ENCODE measurements at places on chromosomes 6 and 20.

DNA sequence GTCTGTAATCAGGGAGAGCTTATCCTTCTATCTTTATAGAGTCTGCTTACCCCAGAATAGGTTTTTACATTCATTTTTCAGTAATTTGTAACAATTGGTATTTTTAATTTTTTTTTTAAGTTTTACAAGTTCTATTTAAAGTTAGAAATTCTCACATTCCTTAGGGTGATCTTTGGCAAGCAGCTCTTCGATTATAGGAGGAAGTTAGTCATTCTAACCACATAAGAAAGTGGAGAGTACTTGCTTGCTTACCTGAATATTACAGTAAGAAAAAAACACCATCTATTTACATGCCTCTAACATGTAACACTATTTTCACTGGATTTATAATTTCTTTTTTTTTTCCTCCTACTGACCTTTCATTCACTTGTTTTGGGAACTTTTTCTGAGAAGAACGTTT, 6.7 kb downstream of the TSHZ2 start:
- H3K27ac ChIP-seq, result no peak overlapping the region
- peaks cover 77% of the 10 kb centered on the region for H3K27me3 ChIP-seq
- no peak overlapping the region for H3K4me3 ChIP-seq
- H3K4me1 ChIP-seq, result no peaks in the 10 kb centered on the region

GRCh38 chr6:160226118-160226591, 32.5 kb downstream of the SLC22A2 start:
- H3K4me3 ChIP-seq, result no peak overlapping the region
- H3K27ac ChIP-seq, result no peak overlapping the region
- no peaks in the 10 kb centered on the region for H3K36me3 ChIP-seq
- no peaks in the 10 kb centered on the region for H3K27me3 ChIP-seq

- no peak overlapping the region for H3K27ac ChIP-seq
- no peak for DNase-seq
- no peaks in the 10 kb centered on the region for H3K27me3 ChIP-seq
Measured at GRCh38 chr6:113979937-113980336, 9.0 kb upstream of the HDAC2 start.

GRCh38 chr20:58143531-58143930, 84.9 kb downstream of the ANKRD60 start:
- H3K36me3 ChIP-seq, result no peaks in the 10 kb centered on the region
- H3K4me1 ChIP-seq, result no peaks in the 10 kb centered on the region
- H3K27me3 ChIP-seq, result peaks cover 73% of the 10 kb centered on the region

DNA sequence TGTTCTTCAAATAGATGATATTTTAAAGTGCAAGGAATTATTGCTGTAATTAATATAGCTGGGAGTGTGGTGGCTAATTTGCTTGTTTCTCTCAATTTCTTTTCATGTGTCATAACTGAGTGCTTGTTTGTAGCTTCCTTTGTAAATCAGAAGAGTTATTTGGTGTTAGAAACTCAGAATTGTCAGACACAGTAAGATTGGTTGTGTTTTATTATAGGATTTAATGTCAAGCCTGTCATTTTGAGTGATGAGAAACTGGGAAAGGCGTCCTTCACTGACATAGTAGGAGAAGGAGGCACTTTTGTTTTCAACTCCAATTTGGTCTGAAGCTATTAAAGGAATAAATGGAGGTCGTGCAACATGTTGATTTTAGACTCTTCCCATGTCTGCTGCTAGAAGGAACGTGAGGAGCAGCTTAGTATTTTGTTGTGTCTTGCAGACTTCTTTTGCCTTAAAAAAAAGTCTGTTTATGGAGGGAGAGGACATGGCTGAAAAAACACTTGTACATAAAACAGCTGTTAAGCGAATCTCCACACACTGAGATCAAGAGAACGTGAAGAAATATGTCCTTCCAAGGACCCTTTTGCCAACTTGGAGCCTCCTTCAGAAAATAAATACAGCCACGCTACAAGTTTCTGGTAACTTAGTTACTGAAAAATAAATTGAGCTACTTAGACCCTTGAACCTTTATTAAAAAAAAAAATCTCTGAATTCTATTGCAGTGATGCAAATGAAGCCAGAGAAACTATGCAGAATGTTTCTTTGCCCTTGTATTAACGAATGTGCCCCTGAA, 59.5 kb downstream of the BMP6 start:
- DNase-seq, result no peak
- no peak overlapping the region for H3K4me3 ChIP-seq
- peaks cover 36% of the 10 kb centered on the region for H3K27me3 ChIP-seq
- no peak overlapping the region for H3K27ac ChIP-seq
- no peaks in the 10 kb centered on the region for H3K36me3 ChIP-seq

- DNase-seq, result no peak
- no peaks in the 10 kb centered on the region for H3K36me3 ChIP-seq
- no peak overlapping the region for H3K27ac ChIP-seq
- H3K27me3 ChIP-seq, result no peaks in the 10 kb centered on the region
- H3K4me1 ChIP-seq, result no peaks in the 10 kb centered on the region
- no peak overlapping the region for H3K4me3 ChIP-seq
Measured at GRCh38 chr20:11207749-11208502, 534.1 kb upstream of the JAG1 start.

DNA sequence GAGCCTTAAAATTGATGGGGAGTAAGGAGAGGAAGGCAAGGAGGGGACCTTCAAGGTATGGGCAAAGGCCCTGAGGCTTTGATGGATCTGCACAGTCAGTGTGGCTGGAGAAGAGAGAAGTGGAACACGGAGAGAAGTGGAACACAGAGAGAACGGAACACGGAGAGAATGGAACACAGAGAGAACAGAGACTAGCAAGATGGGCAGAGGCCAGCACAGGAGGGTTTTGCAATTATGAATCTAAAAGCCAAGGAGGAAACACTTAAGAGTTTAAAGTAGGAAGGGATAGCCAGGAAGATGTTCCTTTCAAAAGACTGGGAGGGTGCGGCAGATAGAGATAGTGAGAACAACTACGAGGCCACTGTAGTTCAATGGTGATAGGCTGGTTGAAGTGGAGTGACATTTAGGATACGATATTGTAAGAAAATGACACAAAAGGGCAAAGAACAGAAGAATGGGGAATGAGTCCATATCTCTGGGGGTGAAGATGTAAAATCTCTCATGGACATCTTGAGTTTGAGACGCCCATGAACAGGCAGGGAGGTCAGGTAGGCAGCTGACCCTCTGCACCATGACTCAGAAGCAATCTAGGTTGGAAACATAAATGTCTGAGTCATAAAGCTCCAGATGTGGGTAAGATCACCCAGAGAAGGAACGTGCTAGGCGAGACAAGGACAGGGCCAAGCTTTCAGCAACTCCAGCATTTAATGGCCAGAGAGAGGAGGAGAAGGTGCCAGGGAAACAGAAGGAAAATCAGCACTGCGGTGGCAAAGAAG, 25.4 kb downstream of the ZMYND8 start:
- no peak for DNase-seq
- H3K4me1 ChIP-seq, result peaks cover 57% of the 10 kb centered on the region
- no peak overlapping the region for H3K4me3 ChIP-seq

DNA sequence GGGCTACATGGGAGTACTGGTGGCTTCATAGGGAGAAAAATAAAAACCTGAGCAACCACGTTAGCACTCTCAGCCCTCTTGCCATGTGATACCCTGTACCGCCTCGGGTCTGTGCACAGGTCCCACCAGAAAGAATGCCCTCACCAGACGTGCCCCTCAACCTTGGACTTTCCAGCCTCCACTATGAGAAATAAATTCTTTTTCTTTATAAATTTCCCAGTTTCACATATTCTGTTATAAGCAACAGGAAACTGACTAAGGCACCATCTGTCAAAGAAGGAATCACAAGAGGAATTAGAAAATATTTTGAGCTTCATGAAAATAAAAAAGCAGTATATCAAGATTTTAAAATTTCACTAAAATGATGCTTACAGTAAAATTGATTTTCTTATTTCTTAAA, 168.4 kb upstream of the BMP5 start:
- H3K27me3 ChIP-seq, result no peaks in the 10 kb centered on the region
- no peaks in the 10 kb centered on the region for H3K4me1 ChIP-seq
- H3K36me3 ChIP-seq, result no peaks in the 10 kb centered on the region
- H3K27ac ChIP-seq, result no peak overlapping the region

DNA sequence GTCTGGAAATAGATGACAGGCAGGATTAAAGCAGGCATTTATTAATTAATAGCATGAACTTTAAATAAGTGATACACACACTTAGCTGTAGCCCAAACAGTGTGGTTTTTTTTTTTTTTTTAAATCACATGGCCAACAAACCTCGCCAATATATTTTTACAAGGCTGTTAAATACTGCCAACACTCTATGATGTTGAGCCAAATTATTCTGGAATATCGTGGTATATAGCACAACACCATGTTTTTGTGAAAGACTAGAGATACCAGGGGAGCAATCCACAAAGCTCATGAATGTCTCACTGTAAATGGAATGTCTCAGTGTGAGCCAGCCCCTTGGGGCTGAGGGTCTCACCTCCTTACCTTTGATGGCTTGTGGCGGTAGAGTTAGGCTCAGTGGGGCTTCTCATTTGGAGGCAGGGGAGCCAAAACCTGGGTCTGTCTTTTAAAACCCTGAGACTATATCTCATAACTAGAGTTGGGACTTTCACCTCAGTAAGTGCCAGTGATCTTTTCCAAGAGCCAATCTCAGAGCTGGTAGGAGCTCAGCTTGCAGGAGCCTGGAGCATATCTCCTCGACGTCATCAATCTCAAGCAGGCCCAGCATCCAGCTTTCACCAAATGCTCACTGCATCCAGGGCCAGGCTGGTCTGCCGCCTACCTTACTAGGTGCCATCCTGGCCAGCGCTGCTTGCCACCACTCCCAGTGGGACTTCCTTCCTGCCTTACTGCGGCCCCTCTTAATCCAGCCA, 78.5 kb upstream of the FAM184A start:
- H3K36me3 ChIP-seq, result no peaks in the 10 kb centered on the region
- no peaks in the 10 kb centered on the region for H3K4me1 ChIP-seq
- H3K27ac ChIP-seq, result no peak overlapping the region
- no peak overlapping the region for H3K4me3 ChIP-seq
- peaks cover 5% of the 10 kb centered on the region for H3K27me3 ChIP-seq
